Activated T-cell treated with anti-CD3 and anti-CD28 coated beads, Interleukin-2, amount 50 U/mL, for 4 hours (primary cell): ENCODE measurements at places on chromosomes 2 and 18. TPM values are rescaled to one million over a fixed set of nuclear protein-coding genes. Genes with fewer than 3 reads are reported as not detected.

- DNase-seq = no peak
These were observed 15.8 kb downstream of the PMAIP1 start for GRCh38 chr18:59915606-59916005.

DNA sequence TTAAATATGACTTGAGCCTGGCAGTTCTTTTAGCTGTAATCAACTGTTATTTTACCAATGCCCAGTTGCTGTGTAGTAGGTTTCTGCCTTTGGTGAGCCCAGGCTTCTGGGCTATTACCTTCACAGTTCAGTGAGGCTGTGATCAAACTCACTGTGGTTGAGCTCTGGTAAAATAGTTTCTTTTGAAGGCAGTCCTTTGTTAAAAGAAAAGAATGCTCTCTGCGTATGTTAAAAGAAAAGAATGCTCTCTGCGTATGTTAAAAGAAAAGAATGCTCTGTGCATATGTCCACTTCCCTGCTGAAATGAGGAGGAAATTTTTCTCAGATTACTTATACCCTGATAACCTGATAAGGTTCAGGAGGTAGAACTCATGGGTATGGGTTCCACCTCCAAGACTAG is 244.3 kb downstream of the RNF144A start:
- DNase-seq = no peak

- DNase-seq = no peak
These were observed 2.5 kb downstream of the TLK1 start for GRCh38 chr2:171158036-171158789.

DNA sequence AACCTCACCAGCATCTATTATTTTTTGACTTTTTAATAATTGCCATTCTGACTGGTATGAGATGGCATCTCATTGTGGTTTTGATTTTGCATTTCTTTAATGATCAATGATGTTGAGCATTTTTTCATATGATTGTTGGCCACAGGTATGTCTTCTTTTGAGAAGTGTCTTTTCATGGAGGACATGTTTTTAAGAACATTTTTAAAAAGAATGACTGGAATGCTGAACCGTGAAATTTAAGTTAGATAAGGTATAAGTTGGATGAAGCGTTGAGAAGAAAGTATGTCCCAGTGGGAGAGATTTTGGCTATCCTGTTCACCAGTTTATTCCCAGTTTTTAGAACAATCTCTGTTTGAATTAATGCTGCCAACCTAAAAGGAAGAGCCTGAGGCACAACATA is 365.9 kb downstream of the CELF4 start:
- DNase-seq = no peak

- DNase-seq = no peak
These were observed 22.0 kb downstream of the ZNF804A start for GRCh38 chr2:184620367-184620766.

DNA sequence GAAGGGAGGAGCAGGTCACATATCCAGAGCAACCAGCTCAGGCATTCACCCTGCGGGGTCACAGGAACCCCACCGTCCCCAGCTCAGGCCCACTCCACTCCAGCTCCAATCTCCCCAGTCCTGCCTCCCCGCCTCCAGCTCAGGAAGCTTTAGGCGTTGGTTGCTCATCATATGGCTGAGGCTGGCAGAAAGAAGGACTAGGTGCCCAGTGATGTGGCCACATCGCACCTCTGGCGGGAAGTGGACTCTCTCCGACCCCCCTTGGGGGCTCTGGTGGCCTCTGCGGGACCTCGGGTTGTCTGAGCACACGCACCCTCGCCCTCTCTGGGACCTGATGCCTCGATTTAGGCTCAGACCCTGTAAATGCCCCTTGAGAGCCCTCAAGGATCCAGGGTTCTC is 187.7 kb downstream of the ZFP36L2 start:
- no peak for DNase-seq

DNA sequence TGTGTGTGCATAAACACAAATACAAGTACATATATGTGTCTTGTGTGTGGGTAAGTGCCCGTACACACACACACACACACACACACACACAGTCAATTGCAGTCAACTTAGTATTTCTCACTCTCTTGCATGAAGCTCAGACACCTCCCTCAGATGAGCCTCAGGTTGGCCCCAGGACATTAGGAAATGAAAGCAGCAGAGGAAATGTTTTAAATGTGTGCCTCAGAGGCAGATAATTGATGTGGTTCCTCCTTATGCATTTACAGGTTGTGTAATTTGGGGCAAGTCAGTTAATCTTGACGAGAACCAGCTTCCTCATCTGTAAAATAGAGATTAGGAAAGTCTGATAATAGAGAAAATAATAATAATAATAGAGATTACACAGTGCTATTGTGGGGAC is 814.0 kb upstream of the ID2 start:
- DNase-seq = no peak

GRCh38 chr2:173903601-173904394 is 61.4 kb downstream of the SP3 start:
- no peak for DNase-seq

DNA sequence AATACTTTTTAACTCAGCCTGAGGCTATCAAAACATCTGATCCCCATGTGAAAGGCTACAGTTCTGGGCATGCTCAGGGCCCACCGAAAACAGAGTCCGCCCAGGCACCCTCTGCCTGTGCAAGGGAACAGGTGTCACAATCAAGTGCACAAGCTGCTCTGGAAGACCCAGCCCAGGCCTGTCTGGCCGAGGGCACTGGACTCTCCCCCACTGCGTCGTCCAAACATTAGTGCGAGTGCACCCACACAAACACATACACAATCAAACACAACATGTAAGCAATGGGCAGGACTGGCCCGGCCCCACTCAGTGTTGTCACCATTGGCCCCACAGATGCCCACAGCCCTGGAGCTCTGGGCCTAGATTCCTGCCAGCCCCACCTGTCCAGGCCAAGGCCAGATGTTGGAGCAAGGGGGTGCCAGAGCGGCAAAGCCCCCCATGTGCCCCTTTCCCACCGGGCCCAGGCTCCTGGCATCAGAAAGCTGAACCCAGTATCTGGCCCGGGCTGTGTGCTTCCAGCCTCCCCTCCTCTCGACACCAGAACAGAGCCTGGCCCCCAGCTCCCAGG is 617 bp upstream of the ALPG start:
- DNase-seq = no peak

GRCh38 chr2:55923091-55923981 is at the start of gene EFEMP1:
EFEMP1 (minus strand) TSS chr2:55923782; CDS start chr2:55922440, 1,342 bp downstream.
- DNase-seq = no peak

- DNase-seq = no peak
These were observed 64.4 kb downstream of the CIB4 start for GRCh38 chr2:26576565-26577441.

DNA sequence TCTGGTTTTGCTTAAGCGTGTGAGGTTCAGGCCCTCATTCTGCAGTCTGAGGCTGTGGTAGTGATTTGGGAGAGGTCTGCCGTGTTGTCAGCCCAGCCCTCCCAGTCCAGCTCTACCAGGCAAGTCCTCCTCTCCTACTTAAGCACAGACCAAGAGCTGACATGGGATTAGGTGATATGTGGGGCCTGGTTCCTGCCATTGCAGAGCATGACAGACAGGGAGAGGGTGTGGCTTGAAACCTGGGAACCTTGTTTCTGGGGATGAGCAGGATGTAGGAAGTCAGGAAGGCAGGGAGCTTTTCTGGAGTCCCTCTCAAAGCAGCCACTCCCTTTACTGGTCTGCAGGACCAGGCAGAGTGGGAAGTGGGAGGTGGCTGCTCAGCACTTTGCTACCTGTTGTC is 38.6 kb downstream of the PTPRM start:
- no peak for DNase-seq

GRCh38 chr2:9167718-9168657 is 38.6 kb upstream of the ASAP2 start:
- DNase-seq = no peak

GRCh38 chr2:187003611-187004010 is 154.6 kb upstream of the ZSWIM2 start:
- DNase-seq = no peak

NT5C1B gene
- not detected for total RNA-seq

ZNF804A gene
- total RNA-seq = not detected

DNAJC5G gene
- not detected for total RNA-seq

MPP4 gene
- not detected for total RNA-seq

SMPD4 gene
- total RNA-seq = 103 TPM

PREB gene
- 98.0 TPM for total RNA-seq

CYP1B1 gene
- 6.3 TPM for total RNA-seq
